ENCODE measurements at places on chromosomes 4 and X.

GRCh38 chr4:24321131-24321530, 263.2 kb downstream of the DHX15 start:
- DNase-seq = no peak

DNA sequence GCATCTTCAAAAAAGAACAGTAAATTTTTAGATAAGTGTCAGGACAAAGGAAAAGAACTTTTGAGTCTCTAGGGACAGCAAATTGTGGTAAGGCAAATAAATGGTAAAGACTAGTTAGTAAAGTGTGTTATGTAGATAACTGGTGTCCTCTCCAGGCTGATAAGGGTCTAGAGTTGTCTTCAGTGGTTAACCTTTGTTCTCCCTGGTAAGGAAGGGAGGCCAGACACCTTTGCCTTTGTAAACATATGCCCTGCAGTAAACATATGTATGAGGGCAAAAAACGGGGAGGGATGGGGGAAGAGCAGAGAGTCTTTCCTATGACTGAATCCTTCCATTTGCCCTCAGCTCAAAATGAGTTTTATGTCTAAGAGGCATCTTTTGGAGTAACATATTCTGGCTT, 384.6 kb downstream of the HNRNPD start:
- no peak for DNase-seq

- no peak for DNase-seq
Measured at GRCh38 chr4:5916229-5916628, 23.3 kb upstream of the CRMP1 start.

DNA sequence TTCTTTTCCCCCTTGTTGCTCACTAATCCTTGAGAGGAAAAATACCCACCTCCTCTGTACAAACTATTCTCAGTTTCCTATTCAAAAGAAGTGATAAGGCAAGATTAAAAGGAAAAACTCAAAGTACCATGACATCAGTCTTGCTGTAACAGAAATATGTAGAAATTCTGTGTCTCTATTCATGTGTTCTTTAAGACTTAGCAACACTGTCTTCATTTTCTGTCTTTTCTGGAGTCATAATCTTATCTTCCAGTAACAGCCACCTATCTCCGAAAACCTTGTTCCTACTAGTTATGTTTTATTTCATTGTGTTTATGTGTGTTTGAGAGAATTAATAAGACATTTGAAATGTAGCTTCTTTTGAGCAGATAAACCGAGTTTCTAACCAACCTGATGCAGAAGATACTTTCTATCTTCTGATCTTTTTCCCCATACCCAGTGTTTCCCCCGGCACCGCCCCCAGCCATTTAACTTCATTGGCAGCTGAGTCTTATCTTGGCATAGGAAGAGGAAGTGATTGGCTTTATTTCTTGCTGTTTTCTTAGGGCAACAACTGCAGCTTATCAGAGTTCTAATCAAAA, 8.0 kb downstream of the FAM241A start:
- no peak for DNase-seq

DNA sequence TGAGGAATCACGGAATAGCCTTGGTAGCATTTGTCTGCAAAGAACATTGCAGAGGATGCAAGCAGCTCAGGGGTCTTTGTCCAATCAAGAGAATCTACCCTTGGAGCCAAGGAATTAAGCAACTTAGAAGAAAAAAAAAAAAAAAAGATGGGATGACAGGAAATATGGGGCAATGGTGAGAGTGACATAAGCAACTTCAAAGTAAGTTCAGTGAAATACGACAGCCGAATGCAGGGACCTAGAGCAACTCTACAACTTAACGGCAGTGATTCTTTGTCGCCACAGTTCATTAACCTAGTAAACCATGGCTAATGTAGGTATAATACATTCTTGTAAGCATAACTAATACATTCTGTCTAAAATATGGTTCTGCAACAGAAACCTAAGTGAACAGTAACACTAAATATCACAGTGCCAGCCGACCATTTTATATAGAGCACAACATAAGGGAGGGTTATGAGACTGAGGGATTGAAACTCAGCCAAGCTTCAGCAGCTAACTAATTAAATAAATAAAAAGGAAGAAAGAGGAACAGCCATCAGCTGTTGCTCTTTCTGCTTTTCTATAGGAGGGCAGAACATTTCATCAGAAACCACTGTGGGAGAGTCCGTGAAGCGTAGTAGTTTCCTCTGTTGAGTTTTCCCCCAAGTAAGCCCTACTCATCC, 74.7 kb downstream of the PPARGC1A start:
- DNase-seq = no peak

DNA sequence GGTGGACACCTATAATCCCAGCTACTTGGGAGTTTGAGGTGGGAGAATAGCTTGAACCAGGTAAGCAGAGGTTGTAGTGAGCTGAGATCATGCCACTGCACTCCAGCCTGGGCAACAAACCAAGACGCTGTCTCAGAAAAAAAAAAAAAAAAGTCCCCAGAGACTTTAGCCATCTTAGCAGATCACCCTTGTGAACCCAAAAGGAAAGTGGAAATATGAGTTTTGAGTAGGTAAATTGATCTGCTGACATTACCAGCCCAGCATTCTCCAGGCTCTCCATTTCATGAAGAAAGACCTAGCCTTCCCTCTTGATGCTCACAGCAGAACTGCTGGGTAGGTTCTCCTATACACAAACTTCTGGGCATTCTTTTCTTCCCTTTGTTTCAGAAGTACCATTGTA, 24.5 kb upstream of the HNRNPD start:
- no peak for DNase-seq

DNA sequence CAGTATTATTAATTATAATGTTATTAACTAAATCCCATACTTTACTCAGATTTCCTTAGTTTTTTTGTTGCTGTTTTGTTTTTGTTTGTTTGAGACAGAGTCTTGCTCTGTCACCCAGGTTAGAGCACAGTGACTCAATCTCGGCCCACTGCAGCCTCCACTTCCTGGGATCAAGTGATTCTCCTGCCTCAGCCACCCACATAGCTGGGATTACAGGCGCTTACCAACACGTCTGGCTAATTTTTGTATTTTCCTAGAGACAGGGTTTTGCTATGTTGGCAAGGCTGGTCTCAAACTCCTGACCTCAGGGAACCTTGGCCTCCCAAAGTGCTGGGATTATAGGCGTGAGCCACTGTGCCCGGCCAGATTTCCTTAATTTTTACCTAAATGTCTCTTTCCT, 72.2 kb downstream of the ANAPC4 start:
- no peak for DNase-seq

- DNase-seq = no peak
Measured at GRCh38 chr4:158822348-158822747, 53.5 kb downstream of the FNIP2 start.

GRCh38 chr4:17097362-17097761, 198.9 kb upstream of the LDB2 start:
- DNase-seq = no peak

DNA sequence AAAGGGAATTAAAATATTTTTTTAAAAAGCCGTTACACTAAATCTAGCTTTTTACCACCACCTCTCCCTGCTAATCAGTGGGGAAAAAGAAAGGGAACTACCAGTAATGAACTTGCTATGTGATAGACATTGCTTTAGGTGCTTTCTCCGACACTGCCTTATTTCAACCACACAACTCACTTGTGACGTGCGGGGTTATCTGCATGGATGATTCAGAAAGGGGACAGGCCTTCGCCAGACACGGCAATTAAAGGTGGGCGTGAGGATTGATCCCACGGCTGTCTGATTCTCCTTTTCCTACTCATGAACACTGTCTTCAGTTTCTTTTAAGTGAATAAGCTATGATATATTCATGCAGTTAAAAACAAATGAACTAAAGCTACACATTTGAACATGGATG, 882 bp upstream of the CXCR3 start:
- DNase-seq = no peak

DNA sequence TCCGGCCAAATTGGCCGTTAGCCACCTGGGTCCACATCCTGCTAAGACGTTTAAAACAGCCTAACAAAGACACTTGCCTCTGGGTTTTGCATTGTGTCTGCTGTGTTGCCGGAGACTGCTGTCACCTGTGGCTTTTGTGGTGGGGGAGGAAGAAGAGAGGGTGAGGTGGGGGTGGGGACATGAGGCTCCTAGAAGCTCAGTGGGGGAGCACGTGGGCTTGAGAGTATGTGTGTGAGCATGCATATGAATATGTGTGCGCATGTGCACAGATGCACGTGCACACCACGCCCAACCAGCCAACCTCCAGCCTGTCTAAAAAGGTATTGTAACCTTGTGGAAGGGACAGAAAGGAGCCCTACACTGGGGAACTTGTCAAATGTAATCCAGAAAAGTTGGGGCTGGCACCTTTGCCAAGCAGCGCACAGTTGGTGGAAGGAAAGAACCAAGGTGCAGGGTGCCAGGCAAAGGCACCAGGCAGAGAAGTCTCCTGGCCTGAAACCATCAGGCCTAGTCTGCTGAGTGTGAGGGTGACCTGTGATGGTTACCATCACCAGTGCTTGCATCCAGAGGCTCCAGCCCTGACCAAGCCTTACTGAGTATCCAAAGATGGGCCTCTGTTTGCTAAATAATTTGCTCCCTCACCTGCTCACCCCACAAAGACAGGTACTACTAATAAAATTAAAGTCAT, 10.1 kb upstream of the SASH3 start:
- no peak for DNase-seq

GRCh38 chr4:118799231-118799942, 36.5 kb downstream of the SEC24D start:
- no peak for DNase-seq

- no peak for DNase-seq
Measured at GRCh38 chrX:12443534-12444098, 305.3 kb downstream of the FRMPD4 start.

- DNase-seq = no peak
Measured at GRCh38 chr4:3239303-3239702, 9.7 kb upstream of the MSANTD1 start.

GRCh38 chr4:42234817-42235216, 82.4 kb upstream of the BEND4 start:
- DNase-seq = no peak

DNA sequence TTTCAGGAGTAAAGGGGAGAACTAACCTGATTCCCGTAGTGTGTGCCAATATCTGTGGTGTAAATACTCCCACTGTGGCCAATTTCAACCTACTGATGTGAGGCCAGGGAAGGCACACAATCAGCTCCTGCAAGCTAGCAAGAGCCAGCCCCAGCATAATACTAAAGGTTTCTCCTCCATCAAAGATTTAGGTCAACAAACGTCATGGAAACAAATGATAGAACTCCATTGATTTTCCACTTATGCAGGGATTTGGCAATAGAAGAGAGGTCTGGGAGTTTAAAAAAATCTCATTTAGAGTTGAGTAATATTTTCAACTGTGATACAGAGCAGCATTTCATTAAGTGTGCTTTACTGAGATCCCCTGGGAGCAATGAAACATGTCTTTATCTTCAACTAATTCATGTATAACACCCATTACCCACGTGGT, 15.8 kb upstream of the VEGFD start:
- no peak for DNase-seq

- no peak for DNase-seq
Measured at GRCh38 chr4:32427566-32427965, 1707.4 kb downstream of the PCDH7 start.

- DNase-seq = no peak
Measured at GRCh38 chr4:174663216-174663615, 140.9 kb upstream of the HPGD start.

- no peak for DNase-seq
Measured at GRCh38 chr4:59644765-59645164, 1555.4 kb upstream of the ADGRL3 start.

Data from HEK293T (cell line).